ENCODE measurements at places on chromosomes 11 and 22.

DNA sequence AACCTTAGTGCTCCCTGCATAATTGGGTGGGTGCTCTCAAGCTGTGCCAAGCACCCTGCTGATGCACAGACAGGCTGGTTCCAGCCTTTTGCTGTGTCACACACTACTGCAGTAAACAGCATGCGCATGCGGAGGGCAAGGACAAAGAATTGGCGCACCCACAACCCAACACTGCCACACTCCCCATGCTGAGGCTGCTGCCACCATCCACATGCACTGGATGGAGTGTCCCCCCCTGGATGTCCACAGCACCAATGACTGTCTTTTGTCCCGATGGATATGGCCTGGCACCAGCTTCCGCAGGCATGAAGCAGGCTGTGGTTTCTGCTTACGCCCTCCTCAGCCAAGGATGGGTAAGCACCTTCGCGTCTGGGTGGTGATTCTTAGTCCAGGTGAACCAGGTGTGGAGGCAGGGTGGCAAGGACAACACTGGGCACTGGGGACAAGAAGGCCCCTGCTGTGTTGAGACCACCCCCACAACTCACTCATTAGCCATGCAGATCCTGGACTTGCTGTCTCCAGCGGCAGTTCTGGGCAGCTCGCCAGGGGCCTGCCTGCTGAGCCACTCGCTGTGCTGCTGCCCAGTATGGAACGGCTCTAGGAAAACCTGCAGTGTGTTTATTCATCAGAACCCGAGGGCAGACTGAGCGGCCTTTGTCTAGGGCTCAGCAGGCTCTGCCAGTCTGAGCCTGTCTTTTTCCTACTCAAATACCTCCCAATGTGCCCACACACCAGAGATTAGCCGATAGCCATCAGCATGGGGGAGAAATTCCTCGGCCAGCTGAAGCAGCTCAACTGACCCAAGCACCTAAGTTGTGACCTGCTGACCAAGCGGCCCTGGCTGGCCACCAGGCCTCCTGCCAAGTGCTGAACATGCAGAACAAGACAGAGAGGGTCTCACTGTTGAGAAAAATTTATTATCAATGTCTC, 8.2 kb upstream of the NAP1L4 start:
- no peak for DNase-seq

- DNase-seq, result no peak
These were observed 110.9 kb downstream of the ELP4 start for GRCh38 chr11:31620434-31620833.

DNA sequence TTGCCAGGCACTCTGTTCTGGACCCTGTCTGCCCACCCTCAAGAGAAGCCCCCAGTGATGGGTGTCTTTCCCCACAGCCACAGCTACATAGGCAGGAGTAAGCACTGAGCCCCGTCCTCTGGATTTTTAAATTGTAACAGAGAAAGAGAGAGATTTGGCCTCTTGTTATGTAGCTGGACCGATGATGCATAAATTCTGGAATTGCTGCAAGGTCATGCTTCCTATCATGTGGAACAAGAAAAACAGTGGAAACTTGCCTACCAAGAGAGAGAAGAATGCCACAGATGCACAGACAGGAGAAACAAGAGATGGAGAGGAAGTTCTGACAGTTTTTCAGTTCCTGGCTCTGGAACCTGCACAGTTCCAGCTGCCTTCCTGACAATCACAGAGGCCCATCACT, 150.2 kb downstream of the ETS1 start:
- peak; percentile 56 for DNase-seq

GRCh38 chr11:47646019-47646418, 3.7 kb upstream of the MTCH2 start:
- no peak for DNase-seq

- DNase-seq, result peak; percentile 33
These were observed 7.3 kb downstream of the USP47 start for GRCh38 chr11:11848891-11849746.

DNA sequence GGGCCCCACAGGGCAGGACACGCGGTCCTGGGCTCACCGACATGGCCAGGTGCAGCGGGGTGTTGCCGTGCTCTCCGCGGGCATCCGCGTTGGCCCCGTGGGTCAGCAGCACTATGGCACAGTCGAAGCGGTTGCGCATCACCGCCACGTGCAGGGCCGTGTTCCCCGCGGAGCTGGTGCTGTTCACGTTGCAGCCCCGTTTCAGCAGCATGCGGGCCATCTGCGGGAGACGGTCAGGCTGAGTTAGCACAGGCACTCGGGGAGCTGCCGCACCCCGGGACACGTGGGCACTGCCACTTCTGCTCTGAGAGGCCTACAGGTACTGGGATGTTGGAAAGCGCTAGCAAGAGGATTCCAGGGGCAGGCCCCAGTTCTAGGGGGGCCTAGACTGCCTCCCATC, 22.3 kb upstream of the BAIAP2L2 start:
- DNase-seq, result no peak

DNA sequence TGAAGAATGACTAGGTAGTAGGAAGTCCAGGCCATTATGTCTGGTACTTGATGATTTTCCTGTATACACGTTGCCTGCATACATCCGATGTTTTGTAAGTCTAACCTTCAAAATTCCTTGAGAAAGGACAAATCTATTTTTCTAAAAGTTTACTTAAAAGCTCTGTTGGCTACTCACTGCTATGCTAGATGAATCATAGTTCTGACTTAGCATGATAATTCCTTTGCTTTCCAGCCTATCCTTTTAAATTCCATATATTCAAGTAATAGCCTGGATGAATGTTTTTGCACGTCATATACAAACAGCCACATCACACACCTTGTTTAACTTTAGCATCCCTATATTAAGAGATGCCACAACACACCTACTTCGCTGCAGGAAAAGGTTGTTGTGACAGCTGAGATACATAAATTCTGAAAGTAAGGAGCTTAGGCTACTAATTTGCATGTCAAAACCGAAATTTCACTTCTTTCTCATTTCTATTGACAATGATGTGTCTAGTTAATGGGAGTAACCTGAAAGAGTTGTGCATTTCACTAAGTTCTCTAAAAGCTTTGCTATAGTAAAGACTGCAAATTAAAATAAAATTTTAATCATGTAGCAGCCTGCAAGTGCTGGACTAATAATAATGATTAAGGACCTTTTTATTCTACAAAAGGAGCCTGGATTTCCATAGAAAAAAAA, 1116.4 kb downstream of the JRKL start:
- DNase-seq, result no peak

DNA sequence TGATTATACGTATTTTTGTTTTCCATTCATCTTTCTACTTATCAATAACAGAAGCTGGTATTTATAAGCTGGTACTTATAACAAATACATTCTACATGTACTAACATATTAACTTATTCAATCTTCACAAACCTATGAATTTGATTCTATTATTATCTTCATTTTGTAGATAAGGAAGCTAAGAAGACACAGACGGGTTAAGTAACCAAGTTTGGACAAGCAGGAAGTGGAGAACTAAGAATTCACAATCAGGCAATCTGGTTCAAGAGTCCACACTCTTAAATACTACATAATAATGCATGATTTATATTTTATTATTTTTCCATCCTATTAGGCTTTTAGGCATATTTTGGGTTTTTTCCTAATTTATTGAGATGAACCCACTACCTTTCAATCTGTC, 25.0 kb downstream of the FCHSD2 start:
- no peak for DNase-seq

GRCh38 chr11:79422866-79423265, 18.0 kb downstream of the TENM4 start:
- DNase-seq, result no peak

GRCh38 chr22:19775496-19776325, 15.1 kb downstream of the TBX1 start:
- no peak for DNase-seq

GRCh38 chr22:36365020-36365411, 22.8 kb downstream of the MYH9 start:
- DNase-seq, result peak; percentile 75

- DNase-seq, result no peak
These were observed 177.9 kb downstream of the RRAS2 start for GRCh38 chr11:14181121-14181520.

GRCh38 chr11:19578871-19579270, 133.8 kb upstream of the NAV2 start:
- DNase-seq, result no peak

- no peak for DNase-seq
These were observed 202.5 kb downstream of the SBF2 start for GRCh38 chr11:10091314-10092045.

GRCh38 chr11:46658259-46658658, 40.9 kb downstream of the ATG13 start:
- DNase-seq, result peak; percentile 27

GRCh38 chr11:34519595-34520235, 6.1 kb upstream of the ELF5 start:
- DNase-seq, result no peak

DNA sequence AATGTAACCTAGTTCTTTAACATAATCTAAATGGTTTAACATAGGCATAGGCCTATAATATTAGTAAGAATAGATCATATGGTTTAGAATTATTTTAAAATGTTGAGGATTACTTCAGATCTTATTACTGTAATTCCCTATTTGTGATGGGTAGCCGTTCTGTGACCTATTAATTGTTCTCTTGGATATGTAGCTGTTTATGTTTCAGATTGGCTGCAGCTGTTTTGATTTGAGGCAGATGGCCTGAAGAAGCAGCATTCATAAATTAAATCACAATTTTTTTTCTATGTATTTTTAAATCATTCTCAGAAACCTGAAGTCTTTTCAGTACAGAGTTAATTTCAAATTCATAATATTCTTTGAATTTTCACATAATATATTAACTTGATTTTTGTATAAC, 104.5 kb downstream of the PDE3B start:
- no peak for DNase-seq

- DNase-seq, result no peak
These were observed 535.9 kb downstream of the BRD1 start for GRCh38 chr22:49291781-49292180.

DNA sequence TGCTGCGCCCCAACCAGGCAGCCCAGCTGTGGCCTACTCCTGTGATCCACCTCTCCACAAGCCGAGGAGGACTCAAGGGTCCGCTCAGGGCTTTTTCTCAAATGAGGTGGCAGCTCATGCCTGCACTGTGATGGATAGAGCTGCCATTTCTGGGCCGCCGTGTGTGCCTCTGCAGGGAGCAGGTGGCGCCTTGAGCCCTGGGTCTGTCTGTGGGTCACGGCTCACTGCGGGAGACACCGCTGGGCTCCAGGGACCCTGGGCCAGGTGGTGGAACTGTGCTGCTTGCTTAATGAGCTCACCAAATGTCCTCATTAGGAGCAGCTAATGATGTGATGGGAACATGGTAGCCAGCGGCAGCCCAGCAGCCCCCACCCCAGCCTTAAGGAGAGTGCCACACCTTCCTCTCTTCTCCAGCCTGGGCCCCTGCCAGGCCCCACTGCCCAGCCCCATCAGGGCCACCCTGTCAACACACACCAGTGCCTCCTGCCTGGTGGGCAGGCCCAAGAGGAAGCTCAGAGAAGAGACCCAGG, 50.8 kb downstream of the DHCR7 start:
- DNase-seq, result no peak

DNA sequence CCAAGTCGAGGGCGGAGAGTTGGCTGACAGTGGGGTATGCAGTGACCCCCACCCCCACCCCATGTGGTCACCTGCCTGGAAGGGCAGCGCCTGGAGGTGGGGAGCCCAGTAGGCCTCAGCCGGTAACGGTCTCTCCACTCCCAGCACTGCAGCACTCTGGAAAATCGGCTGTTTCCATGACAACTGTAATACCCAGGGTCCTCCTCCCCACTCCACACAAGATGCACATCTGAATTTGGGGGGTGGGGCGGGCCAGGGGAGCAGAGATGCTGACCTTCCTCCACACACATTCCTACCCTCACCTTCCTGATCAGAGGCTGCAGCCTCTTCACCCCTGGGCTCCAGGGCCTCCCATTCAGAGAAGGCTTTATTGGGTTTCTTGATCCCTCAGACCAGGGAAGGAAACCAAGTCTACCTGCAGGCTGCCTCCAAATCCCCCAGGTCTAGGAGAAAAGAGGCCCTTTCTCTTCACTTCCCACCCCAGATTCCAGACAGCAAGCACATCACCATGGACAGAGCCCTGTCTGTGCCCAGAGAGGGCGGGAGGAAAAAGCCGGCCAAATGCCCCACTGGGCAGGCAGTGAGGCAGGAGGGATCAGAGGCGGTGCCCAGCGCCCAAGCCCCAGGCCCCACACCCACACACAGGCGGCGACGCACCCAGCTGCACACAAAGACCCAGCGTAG, 46.5 kb downstream of the SLC22A12 start:
- no peak for DNase-seq

GRCh38 chr11:65152122-65152521, 17.8 kb upstream of the SYVN1 start:
- no peak for DNase-seq

DNA sequence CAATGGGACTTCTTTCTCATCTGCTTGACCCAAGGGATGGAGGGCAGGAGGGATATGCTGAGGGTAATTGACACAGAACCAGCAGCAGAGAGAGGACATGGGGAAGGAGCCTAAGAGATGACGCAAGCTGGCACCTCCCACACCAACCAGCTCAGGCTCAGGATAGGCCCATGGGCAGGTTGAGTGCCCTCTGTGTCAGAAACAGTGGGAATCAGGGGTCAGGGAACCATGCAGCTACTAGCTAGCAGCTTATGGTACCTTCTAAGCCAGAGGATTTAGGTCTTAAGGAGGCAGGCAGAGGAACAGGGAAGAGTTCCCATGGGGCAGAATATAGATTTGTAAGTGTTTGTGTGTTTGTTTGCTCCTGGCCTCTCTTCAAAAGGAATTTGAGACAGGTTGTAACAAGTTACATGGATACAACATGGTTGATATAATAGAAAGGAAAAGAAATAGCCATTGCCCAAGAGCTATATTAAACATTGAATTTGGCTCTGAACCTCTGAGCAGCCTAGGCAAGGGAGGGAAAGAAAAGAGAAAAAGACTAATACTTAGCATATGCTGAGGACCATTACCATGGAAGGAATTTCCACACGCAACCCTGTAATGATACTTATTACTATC, 39.9 kb upstream of the NAV2 start:
- DNase-seq, result no peak

GRCh38 chr22:46588279-46589140, 31.7 kb upstream of the GRAMD4 start:
- no peak for DNase-seq

DNA sequence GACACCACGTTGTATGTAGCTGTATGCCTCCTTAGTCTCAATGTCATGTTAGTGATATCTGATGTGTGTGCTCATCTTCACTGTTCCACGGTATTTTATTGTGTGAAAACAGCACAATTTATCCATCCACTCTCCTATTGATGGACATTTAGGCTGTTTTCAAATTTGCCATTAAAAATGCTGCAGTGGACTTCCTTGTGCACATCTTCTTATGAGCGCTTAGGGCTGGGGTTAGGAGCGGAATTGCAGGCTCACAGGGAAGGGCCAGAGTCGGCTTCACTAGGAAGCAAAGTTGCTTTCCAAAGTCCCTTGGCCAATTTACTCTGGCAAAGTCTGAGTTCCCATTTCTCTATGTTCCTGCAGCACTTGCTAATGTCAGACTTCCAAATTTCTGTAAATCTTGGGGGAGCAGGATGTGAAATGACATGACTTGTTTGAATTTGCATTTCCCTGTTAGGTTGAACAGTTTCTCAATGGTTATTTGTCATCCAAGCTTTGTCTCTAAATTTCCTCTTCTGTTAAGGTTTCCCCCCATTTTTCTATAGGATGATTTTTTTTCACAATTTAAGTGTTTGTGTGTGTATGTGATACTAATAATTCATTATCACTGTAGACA, 75.4 kb downstream of the MYEOV start:
- DNase-seq, result no peak
